ENCODE measurements at places on chromosomes 1 and 21.

GRCh38 chr1:177080564-177080963 lies 83.9 kb downstream of the ASTN1 start:
- DNase-seq = no peak

- DNase-seq = no peak
These were observed 35.0 kb downstream of the CTTNBP2NL start for GRCh38 chr1:112431038-112431437.

DNA sequence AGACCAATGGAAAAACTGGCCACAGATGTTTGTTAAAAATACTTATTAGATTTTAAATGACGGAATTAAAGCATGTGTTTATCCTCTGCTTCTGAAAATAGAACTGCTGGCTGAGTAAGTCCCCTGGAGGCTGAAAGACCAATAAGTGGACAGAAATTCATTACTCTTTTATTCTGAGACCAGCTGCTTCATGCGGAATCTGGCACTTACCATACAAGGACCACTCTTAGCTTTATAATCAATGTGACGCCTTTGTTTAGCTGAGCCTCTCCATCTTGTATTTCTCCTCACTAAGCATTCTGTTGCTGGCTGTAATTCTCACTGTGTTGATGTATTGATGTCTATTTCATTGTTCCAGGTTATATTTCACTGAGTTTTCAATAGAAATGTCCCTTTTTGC lies 6.3 kb upstream of the EXO1 start:
- DNase-seq = no peak

- no peak for DNase-seq
These were observed 28.4 kb upstream of the KIAA0040 start for GRCh38 chr1:175220853-175221556.

DNA sequence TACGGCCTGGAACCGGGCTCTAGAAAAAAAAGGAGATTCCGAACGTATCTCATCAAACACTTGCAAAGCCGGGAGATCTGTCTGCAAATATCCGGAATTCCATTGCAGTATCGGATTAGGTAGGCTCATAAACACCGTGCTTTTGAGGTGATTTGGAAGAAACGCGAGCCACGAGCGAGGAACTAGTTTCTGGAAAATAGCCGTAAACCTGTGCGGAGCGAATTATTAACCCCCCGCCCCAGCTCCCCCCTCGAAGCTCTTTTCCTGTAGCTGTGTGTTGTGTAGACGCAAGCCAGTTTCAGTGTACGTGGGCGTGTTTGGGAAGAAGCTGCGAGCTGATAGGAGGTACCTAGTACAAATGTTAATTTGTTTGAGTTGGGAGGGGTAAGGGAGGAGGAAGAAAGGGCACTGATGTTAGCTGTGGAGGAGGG lies 1.1 kb downstream of the RALGPS2 start:
- DNase-seq = peak; percentile 46

DNA sequence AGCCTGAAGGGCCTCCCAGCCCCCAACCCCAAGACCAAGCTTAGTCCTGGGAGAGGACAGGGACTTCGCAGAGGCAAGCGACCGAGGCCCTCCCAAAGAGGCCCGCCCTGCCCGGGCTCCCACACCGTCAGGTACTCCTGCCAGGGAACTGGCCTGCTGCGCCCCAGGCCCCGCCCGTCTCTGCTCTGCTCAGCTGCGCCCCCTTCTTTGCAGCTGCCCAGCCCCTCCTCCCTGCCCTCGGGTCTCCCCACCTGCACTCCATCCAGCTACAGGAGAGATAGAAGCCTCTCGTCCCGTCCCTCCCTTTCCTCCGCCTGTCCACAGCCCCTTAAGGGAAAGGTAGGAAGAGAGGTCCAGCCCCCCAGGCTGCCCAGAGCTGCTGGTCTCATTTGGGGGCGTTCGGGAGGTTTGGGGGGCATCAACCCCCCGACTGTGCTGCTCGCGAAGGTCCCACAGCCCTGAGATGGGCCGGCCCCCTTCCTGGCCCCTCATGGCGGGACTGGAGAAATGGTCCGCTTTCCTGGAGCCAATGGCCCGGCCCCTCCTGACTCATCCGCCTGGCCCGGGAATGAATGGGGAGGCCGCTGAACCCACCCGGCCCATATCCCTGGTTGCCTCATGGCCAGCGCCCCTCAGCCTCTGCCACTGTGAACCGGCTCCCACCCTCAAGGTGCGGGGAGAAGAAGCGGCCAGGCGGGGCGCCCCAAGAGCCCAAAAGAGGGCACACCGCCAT lies 21.9 kb upstream of the ARF1 start:
- DNase-seq = no peak

GRCh38 chr1:56434025-56434424 lies 145.3 kb downstream of the PLPP3 start:
- DNase-seq = no peak

DNA sequence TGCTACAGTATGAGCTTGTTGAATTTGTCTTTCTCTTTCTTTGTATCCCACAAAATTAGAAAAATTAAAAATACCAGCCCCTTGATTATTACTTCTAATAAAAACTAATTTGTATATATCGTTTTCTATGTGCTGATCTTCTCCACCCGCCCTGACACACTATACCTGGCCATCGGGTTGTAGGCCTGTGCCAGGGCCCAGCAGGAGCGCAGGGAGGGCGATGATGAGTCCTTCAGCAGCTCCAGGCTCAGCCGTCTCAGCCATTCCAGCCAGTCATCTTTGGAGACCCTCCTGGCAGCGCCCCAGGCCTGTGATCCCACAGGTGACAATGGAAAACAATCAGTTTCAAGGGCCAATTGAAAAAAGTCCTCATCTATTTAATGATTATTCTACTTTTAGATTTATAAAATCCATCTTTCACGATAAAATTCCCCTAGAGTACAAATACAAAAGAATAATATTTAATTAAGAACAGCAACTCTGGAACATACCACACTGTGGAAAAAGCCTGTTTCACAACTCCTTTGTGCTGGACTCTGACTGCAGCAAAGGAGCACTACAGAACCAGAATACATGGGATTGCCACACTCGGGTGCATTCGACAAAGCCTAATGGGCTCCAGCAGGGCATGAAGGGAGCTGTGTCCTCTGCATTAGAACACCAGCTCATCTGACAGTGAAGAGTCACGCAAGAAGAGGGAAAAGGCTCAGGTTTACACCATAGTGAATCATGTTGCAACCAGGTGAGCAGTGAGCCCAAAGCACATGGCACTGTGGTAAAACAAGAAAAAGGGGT lies 15.4 kb downstream of the ANGPTL7 start:
- no peak for DNase-seq

- no peak for DNase-seq
These were observed 111.4 kb downstream of the CACHD1 start for GRCh38 chr1:64581135-64581842.

GRCh38 chr1:225814381-225814780 lies 4.5 kb downstream of the EPHX1 start:
- DNase-seq = no peak
